ENCODE measurements at places on chromosomes 1 and 21. TPM values are rescaled to one million over a fixed set of nuclear protein-coding genes. Genes with fewer than 3 reads are reported as not detected.

The ACTL8 gene
- total RNA-seq: not detected

The ADAM15 gene
- total RNA-seq: 41.7 TPM

DNA sequence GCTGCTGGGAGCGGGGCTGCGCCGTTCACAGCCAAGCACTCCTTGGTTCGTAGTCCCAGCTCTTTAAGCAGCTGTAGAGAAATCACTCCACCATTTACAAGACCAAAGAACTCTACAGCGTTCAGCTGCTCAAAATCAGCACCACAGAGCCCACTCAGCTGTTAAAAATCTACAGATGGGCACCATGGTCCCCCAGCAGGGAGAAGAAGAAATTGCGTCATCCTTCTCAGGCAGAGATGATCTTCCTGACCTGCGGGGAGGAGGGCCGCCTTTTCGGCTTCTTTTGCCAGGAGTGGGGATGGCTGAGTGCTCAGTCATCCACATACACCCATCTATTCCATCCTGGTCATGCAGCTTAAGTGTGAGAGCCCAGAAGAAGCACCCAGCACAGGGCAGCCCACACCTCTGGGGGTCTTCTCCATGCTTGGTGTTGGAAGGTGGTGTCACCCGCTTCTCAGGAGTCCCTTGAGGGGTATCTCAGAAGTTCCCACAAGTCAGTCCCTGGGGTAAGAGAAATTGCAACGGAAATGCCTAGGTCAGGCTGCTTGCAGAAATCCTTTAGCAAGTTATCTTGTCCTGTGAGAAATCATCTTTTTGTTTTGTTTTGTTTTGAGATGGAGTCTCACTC is 163.8 kb downstream of the NPHP4 start:
- H3K27ac ChIP-seq: no peak overlapping the region
- H3K4me3 ChIP-seq: no peak overlapping the region
- H3K36me3 ChIP-seq: no peaks in the 10 kb centered on the region
- no peak for DNase-seq
- no peaks in the 10 kb centered on the region for H3K27me3 ChIP-seq

The CENPF gene
- 156 TPM for total RNA-seq

- no peaks in the 10 kb centered on the region for H3K27me3 ChIP-seq
- no peak overlapping the region for H3K27ac ChIP-seq
- no peaks in the 10 kb centered on the region for H3K36me3 ChIP-seq
- H3K4me1 ChIP-seq: no peaks in the 10 kb centered on the region
Measured at GRCh38 chr1:107450899-107451664, 310.2 kb downstream of the NTNG1 start.

DNA sequence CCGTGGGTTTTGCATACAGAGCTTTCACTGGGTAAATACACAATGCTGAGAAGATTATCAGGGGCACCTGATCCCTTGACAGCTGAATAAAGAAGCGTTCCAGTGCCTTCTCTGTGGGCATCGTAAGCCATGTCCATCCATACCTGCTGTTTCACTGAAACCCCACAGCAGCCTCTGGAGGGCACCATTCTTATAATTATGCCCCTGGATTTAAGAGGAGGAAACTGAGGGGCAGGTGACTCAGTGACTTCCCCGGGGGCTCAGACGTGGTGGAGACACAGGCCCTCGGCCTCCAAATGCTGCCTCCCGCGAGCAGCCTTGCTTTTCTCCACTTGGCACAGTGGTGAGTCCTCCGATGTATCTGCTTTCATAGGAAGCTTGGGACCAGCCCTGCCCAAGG is 56.7 kb downstream of the B3GALT5 start:
- no peak for DNase-seq
- H3K27me3 ChIP-seq: peaks cover 2% of the 10 kb centered on the region
- H3K4me1 ChIP-seq: no peaks in the 10 kb centered on the region
- H3K4me3 ChIP-seq: no peak overlapping the region
- H3K27ac ChIP-seq: no peak overlapping the region

GRCh38 chr1:67945733-67946374 is 104.6 kb downstream of the DIRAS3 start:
- no peak overlapping the region for H3K27ac ChIP-seq
- H3K4me1 ChIP-seq: no peaks in the 10 kb centered on the region
- peaks cover 4% of the 10 kb centered on the region for H3K27me3 ChIP-seq
- no peak for DNase-seq

- H3K4me1 ChIP-seq: no peaks in the 10 kb centered on the region
- no peaks in the 10 kb centered on the region for H3K36me3 ChIP-seq
- H3K4me3 ChIP-seq: no peak overlapping the region
- H3K27ac ChIP-seq: no peak overlapping the region
- DNase-seq: no peak
- no peaks in the 10 kb centered on the region for H3K27me3 ChIP-seq
Measured at GRCh38 chr1:66353257-66353656, 180.7 kb upstream of the SGIP1 start.

- no peaks in the 10 kb centered on the region for H3K36me3 ChIP-seq
- no peak overlapping the region for H3K27ac ChIP-seq
- no peak overlapping the region for H3K4me3 ChIP-seq
- no peaks in the 10 kb centered on the region for H3K27me3 ChIP-seq
- no peak for DNase-seq
- H3K4me1 ChIP-seq: peaks cover 25% of the 10 kb centered on the region
Measured at GRCh38 chr1:183074215-183074614, 51.0 kb downstream of the LAMC1 start.

The MYCL gene
- total RNA-seq: 2.0 TPM

The PALMD gene
- total RNA-seq: 0.05 TPM

Data from Panc1 (cell line).